Common myeloid progenitor, CD34-positive (primary cell): ENCODE measurements at places on chromosomes 16 and 17.
A peak's percentile ranks its signal among the peaks of the same experiment; 100 is the strongest.

DNA sequence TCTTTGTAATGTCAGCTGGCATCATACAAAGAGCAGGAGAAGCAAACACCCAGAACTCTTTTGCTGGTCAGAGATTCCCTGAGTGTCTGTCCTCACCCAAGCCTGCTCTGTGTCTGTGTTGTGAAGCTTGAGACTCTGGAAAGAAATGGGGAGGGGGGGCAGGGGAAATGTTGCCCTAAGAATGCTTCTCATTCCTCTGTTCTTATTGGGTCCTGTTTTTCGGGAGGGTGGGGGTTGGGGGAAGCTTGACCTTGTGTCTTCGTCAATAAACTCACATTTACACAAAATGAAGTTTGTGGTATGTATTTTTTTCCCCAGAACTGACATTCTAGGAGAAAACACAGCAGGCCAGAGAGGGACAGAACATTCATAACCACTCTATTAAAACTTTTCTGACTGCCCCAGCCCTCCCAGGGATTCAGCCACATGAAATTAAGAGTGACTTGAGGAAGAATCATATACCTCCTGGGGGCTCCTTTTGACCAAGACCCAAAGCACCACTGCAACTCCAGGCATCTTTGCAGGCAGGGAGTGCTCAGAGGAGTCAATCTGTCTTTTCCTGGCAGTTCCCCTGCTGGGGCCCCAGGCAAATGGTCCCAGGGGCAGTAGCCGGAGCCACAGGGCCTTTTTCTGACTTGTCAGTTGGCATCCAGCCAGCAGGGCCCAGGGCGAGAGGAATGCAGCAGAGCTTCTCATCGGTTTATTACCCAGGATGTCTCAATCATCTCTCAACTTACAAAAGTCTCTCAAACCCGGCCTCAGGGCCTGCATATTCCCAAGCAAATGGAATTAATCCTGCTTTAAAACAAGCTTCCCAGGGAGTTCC, 5.1 kb upstream of the RASL10B start:
- DNase-seq = no peak

- no peak for DNase-seq
Observed at GRCh38 chr16:4260360-4260759, 12.5 kb downstream of the TFAP4 start.

- no peak for DNase-seq
Observed at GRCh38 chr16:16985707-16986106, 485.1 kb downstream of the XYLT1 start.

- no peak for DNase-seq
Observed at GRCh38 chr16:81902025-81902424, 109.2 kb downstream of the SDR42E1 start.

GRCh38 chr16:85344502-85345128, 232.3 kb upstream of the CIBAR2 start:
- DNase-seq = no peak

DNA sequence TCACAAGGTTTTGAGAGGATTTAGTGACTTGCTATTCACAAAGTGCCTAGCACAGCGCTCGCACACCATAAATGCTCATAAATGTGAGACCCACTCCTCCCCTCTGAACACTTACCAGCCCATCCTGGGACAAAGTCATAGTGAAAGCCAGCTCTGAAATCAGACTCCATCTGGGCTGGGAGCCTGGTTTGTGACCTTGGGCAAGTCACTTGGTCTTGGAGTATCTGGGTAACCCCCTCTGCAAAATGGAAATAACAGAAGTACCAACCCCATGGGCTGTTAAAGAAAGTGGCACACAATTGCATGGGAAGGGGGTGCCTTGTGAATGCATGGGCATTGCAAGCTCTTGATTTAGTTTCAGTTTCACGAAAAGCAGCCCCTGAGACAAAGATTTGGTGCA, 104.7 kb upstream of the CDH5 start:
- peak; percentile 31 for DNase-seq

- DNase-seq = no peak
Observed at GRCh38 chr17:16378636-16379282, 2.1 kb upstream of the UBB start.

DNA sequence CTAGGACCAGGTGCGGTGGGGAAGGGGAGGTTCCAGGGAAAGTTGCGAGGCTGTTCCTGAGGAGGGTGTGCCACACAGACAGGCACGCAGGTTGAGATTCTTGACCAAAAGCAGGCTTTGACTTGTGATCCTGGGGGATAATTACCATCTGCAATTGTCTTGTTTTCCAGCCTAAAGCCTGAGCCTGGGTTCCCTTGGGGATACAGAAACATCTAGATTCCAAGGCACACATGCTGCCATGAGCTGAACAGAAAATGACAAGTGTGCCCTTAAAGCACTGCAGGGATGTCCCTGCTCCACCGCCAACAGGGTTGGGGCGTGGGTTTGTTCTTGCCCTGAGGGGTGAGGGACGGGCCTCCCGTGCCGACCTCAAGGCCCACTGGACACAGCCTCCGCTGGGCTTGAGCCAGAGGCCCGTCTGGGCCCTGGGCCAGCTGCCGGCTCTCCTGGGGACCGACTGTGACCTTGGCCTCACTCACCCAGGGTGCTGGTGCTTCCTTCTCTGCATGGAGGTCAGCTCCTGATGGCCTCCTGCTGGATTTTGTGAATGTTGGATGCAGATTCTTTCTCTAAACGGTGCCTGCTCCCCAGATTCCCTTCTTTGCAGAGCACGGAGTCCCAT, 14.0 kb downstream of the CA5A start:
- no peak for DNase-seq

- no peak for DNase-seq
Observed at GRCh38 chr17:43808076-43808475, 24.9 kb downstream of the MPP3 start.

DNA sequence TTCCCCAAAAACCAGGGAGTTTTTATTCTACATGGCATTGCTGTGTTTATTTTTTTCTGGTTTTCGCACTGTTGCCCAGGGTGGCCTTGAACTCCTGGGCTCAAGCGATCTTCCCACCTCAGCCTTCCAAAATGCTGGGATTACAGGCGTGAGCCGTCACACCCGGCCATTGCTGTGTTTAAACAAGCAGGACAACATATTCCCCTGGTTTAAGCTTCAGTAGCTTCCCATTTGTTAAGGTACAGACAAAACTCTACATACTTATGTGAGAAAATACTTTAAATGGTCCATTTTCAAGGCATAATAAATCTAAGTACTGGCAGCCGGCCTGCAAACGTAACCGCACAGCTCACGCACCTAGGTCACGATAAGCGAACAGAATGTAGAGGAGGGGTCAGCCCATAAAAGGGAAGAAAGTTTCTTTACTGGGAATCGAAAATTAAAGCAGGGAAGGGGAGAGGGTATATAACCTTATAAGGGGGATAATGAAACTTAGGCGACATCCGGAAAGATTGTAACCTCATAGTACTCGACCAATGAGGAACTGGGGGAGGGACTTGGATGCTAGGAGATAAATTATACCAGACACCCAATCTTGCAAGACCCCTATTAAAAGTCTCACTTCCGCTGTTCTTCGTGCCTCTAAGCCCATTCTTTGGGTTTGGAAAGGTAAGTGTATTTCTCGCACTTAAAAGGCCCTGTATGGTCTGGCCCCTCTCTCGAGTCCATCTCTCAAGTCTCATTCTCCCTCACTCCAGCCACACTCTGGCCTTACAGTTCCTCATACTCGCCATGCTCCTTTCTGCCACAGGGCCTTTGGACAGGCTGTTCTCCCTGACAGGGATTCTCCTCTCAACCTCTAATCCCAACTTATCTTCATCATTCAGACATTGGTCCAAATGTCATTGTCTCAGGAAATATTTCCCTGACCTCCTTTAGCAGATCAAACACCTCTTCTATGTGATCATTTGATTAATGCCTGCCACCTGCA, 59.2 kb downstream of the TEX14 start:
- peak; percentile 30 for DNase-seq

DNA sequence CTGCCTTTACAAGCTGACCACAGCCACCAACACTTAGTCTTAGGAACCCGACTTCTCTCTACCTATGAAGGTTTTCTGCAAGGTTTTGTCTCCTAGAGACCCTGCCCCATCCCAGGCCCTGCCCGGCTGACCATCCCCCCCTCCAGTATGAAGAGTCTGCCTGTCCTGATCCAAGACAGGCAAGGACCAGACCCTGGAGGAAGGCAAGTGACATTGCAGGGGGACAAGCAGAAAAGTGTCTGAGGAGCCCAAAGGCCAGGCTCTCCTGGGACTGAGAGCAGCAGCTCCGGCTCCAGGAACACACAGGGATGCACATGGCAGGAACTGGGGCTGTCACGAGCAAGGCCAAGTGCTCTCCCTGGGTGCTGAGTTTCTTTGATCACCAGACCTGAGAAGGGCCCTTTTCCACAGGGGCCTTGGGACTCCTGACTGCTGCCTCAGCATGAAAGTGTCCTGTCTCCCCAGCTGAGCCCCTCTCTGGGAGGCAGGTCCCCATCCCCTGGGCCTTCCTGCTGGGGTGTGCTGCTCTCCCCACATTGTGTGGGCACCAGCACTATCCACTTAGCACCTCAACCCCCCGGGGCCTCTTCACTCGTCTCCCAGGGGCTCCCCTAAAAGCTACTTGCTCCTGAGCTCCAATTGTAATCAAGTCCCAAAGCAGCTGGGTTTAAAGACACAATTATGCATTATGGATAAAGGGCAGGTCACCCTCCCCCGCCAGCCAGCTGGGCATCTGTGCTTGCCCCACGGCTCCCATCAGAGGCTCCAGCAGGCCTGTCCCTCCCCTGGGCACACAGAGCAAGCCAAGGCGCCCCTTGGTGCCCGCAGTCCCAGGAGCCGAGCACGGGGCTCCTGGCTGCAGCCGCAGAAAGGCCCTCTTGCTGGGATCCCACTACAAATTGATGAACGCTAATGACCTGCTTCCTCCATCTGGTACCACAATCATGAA, 11.6 kb upstream of the CACNG4 start:
- DNase-seq = no peak

DNA sequence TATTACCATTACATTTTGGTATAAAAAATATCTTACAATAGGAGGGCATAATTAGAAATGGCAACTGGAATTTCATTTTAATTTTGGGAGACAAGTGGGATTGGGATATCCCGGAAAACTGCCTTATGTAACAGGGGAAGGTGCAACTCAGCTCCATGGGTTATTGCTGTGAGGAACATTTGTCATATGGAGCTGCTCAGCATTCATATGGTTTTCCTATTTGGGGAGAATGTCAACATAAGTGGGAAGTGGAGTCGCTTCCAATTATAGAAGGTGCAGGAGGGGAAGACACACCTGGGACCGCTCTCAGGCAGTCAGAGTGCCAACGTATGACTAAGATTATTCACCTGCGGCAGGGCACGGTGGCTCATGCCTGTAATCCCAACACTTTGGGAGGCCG, 10.7 kb downstream of the ODF4 start:
- DNase-seq = no peak

DNA sequence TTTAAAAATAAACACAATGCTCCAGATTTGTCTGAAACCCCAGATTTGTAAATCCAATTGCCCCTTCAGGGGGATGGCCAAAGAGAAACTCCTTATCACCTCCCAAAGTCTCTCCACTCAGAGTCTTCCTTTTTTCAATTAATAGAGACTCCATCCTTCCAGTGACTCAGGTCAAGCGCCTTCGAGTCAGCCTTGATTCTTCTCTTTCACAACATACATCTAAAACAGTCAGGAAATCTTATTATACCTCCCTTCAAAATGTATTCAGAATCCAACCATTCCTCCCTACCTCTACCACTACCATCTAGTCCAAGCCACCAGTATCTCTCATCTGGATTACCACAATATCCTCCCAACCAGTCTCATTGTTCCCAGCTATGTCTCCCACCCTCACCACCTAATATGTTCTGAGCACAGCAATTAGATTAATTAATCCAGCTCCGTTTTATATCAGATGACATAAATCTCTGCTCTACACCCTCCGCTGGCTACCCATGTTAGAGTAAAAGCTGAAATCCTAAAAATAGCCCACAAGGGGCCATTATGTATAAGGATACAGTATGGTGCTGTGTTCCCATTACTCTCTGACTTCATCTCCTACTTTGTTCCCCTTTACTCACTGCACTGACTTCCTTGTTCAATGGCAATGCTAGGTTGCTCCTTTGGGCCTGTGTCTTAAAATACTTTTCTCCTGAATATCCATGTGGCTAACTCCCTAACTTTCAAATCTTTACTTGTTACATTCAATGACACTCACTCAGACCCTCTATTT, 11.8 kb downstream of the SIAH1 start:
- no peak for DNase-seq

GRCh38 chr16:19735074-19735867, 17.2 kb downstream of the IQCK start:
- DNase-seq = no peak

DNA sequence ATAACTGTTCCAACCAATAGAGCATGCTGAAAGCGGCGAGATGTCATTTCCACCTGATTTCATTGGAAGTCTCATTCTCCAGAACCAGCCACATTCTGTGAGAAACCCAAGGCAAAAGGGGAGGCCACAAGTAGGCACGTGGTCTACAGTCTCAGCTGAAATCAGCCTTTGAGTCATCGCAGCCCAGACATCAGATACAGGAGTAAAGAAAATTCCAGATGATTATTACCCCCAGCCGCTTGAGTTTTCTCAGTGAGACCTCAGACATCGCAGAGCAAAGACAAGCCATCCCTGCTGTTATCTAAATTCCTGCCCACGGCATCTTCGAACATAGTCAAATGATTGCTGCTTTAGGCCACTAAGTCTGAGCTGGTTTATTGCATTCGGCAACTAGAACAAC, 23.1 kb downstream of the STAT3 start:
- DNase-seq = no peak

GRCh38 chr16:70793851-70794502, 7.0 kb downstream of the VAC14 start:
- DNase-seq = no peak

DNA sequence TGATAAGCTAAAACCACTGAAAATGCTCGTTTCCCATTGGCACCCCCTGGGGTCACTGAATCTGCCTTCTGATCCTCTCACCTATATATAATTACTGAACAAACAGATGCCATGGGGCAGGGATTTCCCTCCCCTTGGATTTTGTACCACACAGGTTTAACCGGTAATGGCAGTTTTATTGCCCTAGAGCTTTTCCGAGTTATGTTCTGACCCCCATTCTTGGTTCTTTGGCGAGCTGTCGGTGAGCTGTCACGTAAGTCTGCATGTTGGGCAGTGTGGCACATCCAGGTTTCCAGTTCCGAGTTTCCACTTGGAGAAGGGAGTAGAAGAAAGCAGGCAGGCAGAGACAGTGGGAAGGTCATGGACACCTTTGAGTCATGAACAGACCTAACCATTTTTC, 7.1 kb downstream of the TMEM97 start:
- DNase-seq = no peak

DNA sequence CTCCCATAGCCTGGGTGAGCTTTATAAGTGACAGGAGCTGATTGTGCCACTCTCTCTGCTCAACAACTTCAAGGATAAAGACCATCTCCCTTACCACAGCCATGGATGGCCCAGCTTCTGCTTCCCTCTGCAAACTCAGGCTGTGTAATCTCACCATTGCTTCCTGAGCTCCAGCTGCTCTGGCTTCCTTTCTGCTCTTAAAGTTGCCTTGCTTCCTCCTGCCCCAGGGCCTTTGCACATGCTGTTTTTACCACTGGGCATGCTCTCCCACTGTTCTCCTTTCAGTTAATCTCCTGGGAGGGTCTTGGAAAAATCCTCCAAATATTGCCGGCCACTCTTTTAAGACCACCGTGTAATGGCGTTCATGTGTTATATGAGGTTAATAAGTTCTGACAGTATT, 265.1 kb upstream of the C16orf82 start:
- no peak for DNase-seq
